ENCODE measurements at places on chromosomes 4 and X. TPM values are rescaled to one million over a fixed set of nuclear protein-coding genes. Genes with fewer than 3 reads are reported as not detected.

DNA sequence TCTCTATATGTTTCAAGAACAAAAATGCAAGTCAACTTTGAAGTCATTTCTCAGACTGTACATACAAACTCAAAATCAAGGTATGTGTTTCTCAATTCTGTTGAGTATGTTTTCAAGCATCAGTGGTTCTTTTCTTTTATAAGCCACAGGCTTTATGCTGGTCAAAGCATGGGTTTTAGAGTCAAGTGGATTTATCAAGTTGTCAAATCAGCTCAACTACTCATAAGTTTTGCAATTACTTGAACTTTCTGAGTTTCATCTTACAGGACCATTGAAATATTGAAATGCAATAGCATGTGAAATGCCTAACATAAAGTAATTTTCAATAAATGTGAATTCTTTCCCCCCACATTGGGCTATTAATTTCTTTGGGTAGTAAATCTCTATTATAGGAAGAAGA lies 239.9 kb upstream of the DKK2 start:
- no peaks in the 10 kb centered on the region for H3K27me3 ChIP-seq
- no peak overlapping the region for H3K27ac ChIP-seq
- H3K4me3 ChIP-seq = no peak overlapping the region
- DNase-seq = no peak
- H3K36me3 ChIP-seq = no peaks in the 10 kb centered on the region

GRCh38 chrX:140439476-140439875 lies 65.4 kb downstream of the SOX3 start:
- H3K4me3 ChIP-seq = peak overlapping the region; percentile 49
- peaks cover 22% of the 10 kb centered on the region for H3K27me3 ChIP-seq
- DNase-seq = no peak
- H3K27ac ChIP-seq = no peak overlapping the region

DNA sequence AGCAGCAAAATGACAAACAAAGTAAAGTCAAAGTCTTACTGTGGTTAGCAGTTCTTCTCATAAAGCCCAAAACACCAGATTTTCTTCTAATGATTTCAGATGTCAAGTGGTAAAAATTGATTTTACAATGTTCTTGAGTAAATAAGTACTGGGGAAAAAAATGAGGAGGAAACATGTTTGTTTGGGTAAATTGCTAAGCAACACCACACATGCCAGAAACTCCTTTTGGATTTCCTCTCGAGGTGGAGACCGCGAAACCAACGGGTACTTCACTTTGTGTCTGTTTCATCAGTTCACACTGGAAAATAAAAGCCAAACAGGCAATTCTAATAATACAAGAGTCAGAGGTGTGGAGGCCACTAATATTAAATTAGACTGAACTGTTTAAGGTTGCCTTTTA lies 4.6 kb upstream of the PKD2 start:
- H3K27me3 ChIP-seq = no peaks in the 10 kb centered on the region
- no peaks in the 10 kb centered on the region for H3K4me1 ChIP-seq
- peak overlapping the region; percentile 36 for H3K27ac ChIP-seq
- DNase-seq = no peak
- H3K36me3 ChIP-seq = no peaks in the 10 kb centered on the region

- H3K36me3 ChIP-seq = no peaks in the 10 kb centered on the region
- DNase-seq = no peak
- H3K4me1 ChIP-seq = no peaks in the 10 kb centered on the region
- H3K27me3 ChIP-seq = no peaks in the 10 kb centered on the region
- no peak overlapping the region for H3K27ac ChIP-seq
- no peak overlapping the region for H3K4me3 ChIP-seq
These were observed 202.6 kb downstream of the PCDH19 start for GRCh38 chrX:100207331-100208024.

DNA sequence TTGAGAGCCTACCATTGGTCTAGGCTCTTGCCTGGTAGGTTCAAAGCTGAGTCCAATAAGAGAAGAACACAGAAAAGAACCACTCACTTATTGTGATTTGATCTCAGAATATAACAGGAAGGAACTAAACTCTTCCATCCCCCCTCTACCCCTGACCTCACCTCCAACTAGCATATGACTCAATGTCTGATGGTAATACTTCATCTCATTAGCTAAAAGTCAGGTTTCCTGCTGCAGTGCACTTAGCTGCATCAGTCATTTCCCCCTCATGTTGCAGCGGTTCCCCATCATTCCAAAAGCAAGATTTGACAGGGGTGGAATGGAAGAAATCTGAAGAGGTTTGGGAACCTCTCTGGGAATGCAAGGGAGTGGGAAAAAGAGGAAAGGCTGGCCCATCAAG lies 289.5 kb downstream of the SMARCA1 start:
- no peaks in the 10 kb centered on the region for H3K4me1 ChIP-seq
- no peak for DNase-seq
- no peak overlapping the region for H3K27ac ChIP-seq
- H3K27me3 ChIP-seq = peaks cover 9% of the 10 kb centered on the region
- no peak overlapping the region for H3K4me3 ChIP-seq
- no peaks in the 10 kb centered on the region for H3K36me3 ChIP-seq

The ALB gene
- 9.1 TPM for total RNA-seq
